ENCODE measurements at places on chromosomes 6 and 20.

DNA sequence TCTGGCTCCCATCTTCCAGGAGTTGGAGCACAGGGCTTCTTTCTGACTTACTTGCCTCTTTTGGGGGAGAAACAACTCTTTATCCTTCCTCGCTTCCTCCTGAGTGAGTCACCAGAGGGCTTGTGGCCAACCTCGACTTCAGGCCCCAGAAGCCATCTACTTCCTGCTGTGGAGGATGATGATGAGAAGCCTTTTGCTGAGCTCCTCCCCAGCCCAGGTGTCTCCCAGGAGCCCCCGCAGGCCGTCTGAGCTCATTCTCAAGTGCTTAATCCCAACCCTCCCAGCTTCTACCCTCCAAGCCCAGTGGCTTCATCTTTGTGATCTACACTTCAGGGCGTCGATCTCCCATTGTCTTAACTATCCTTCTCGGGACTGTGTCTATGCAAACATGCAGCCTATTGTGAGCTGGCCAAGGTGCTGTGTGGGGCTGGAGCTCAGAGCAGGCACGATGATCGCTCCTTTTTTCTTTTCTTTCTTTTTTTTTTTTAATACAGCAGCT is 27.9 kb downstream of the SDCBP2 start:
- no peak for DNase-seq

GRCh38 chr6:143468026-143468425 is 17.4 kb downstream of the PEX3 start:
- no peak for DNase-seq

GRCh38 chr6:110360676-110361075 is 2.5 kb upstream of the METTL24 start:
- DNase-seq, result no peak

DNA sequence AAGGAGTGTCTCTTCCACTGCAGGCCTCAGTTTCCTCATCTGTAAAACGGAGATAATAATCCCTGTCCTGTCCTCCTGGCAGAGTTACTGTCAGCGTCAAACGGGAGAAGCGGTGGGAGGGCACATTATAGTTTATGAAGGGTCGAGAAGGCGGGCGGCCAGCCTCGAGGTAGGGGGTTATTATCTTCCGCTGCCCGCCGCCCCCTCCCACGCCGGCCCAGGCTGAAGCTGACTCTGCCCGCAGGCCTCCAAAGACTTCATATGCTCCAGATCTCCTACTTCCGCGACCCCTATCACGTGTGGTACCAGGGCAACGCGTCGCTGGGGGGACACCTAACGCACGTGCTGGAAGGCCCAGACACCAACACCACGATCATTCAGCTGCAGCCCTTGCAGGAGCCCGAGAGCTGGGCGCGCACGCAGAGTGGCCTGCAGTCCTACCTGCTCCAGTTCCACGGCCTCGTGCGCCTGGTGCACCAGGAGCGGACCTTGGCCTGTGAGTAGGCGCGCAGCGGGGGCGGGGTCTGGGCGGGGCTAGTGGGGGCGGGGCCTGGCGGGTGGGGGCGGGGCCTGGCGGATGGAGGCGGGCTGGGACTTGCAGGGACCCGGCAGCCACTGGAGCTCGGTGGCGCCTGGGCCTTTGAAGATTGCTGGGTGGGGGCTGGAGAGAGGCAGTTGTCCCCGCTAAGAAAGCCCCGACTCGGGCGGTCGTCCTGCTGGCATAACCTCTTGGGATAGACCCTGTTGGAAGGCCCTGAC is 2.8 kb downstream of the PROCR start:
- DNase-seq, result no peak

DNA sequence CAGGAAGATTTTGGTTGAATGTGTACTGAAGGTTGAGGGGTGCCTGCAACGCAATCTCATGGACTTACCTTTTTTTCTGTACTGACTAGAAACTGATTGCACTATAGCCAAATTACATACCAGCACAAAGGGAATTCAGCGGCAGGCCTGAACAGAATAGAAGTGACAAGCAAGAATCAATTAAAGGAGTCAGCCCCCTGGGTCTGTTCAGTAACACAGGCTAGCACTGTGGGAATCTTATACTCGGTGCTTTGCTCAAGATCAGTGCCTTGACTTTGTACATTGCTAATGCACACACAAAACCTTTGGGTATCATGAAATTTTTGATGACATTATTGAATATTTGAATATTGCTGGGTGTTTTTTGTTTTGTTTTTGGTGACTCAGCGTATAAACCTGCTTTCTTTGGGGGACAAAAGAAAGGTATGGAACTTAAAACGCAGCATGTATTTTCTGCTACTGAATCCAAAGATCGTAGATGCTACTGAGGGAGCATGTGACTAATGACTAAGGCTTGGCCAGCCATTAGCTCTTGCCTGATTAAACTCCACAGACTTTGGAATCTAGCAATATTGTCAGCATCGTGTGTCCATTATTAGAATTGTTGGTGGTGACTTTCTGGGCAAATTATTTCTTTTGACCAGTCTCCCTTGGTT is 236.6 kb downstream of the ARID1B start:
- peak; percentile 35 for DNase-seq

DNA sequence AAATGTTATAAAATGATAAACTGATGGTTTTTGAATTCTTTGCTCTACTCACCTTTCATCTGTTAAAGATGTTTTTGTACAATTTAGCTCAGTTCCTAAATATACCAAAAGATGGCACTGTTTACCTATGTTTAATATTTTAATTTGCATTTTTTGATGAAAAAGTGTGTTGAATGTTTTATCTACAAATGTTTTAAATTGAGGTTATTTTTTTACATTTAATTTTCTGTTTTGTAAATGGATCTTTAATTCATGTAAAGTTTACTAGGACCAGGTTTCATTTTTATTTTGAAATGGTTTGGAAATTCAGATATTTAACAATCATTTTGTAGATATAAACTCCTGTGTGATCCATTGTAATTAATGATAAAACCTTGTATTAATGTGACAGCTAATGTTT is 30.0 kb downstream of the CDKAL1 start:
- peak; percentile 52 for DNase-seq

GRCh38 chr6:45676380-45676779 is 298.6 kb upstream of the SUPT3H start:
- DNase-seq, result no peak

GRCh38 chr6:125154118-125154760 is 666 bp downstream of the TPD52L1 start:
- no peak for DNase-seq

- no peak for DNase-seq
Measured at GRCh38 chr6:45538641-45539547, 161.2 kb upstream of the SUPT3H start.

GRCh38 chr6:125932451-125932795 is 24.1 kb upstream of the HINT3 start:
- DNase-seq, result no peak

DNA sequence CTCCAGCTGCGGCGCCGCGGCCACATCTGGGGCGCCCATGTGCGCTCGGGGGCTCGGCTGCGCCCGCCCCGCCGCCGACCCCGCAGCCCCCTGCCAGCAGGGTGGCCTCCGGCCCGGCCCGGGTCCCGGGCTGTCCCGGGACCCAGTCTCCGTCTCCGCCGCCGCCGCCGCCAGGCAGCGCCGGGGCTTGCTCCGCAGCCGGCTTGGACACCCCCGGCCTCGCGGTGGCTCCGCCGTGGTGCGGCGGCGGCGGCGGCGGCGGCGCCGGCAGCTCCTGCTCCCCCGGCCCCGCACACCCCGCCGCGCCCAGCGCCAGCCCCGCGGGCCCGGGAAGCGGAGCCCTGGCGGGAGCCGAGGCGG is 219 bp downstream of the ISM1 start:
- no peak for DNase-seq

DNA sequence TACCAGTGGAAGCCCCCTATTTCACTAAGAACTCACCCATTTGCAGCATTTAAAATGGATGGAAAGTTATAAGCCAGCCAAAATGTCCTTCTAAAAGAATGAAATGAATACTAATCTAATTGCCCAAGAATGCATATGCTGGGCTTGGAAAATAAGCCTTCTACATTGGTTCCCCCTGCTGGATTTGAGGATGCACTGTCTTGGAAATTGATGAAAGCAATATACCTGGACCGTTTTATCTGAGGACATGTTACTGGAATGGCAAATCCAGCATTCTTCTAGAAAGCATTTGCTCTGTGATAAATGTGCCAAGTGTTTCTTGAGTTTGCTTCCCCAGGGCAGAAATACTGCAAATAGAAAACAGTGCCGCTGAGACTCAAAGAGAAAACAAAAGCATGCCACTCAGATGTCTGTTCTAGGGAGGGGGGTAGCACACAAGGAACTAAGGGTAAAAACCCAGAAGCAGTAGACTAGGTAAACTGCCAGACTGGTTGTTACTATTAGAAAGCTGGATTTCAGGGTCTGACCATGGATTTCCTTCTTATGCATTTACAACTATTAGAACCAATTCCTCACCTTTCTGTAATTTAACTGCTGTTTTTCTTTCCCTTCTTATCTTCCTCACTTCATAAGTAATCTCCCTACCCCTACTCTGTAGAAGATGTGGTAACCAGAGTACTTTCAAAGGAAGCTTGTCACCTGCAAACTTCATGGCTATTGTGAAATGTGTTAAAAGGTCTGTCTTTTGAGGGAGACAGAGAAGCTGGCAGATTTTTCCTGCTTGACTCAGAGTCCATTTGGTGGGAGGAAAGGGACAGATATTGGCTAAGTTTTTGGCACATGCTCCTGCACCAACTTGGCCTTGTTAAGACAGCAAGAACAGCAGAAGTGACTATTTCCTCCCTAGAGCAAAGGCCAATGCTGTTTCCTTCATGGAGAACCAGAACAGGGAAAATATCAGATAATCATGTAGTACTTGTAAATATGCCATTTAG is 642.6 kb downstream of the KIF16B start:
- peak; percentile 2 for DNase-seq

DNA sequence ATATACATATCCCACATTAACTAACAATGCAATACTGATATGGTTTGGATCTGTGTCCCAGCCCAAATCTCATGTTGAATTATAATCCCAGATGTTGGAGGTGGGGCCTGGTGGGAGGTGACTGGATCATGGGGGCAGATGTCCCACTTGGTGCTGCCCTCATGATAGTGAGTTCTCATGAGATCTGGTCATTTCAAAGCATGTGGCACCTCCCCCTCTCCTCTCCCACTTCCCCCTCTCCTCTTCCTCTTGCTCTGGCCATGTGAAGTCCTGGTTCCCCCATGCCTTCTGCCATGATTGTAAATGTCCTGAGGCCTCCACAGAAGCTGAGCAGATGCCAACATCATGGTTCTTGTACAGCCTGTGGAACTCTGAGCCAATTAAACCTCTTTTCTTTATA is 71.2 kb downstream of the FYN start:
- DNase-seq, result no peak

DNA sequence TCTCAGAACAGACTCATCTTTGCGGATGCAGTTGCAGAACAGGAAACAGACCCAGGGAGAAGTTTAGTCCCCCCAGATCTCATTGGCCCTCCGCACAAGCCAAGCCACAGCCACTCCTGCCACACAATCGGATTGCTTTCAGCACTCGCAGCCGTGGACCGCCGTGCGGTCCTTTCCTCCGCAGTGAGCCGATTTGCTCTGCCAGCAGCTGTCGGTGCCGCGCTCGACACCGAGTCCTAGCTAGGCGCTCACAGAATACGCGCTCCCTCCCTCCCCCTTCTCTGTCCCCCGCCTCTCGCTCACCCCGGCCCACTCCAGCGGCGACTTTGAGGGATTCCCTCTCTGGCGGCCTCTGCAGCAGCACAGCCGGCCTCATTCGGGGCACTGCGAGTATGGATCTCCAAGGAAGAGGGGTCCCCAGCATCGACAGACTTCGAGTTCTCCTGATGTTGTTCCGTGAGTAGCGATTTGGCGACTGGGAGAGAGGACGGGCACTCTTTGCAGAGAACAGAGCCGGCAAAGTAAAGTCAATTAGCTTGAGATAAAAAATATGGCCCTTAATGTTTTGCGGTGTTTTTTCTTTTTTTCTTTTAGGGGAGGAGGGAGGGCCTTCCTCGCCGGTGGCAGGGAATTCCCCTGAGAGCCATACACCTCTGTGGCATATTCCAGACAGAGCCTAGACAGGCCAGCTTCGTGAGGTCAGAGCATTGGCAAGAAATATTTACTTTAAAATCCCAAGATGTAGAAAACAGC is at the start of gene LAMP5:
Gene LAMP5, plus strand, starts transcription at position 130 of the 753 bp plus-strand sequence. Its CDS starts 263 bp downstream, at position 393.
- peak; percentile 76 for DNase-seq
